Stimulated activated CD4-positive, alpha-beta T cell treated with anti-CD3 and anti-CD28 coated beads, Interleukin-12 subunit alpha, Interleukin-12 subunit beta, amount 100 ng/mL, for 48 hours (primary cell): ENCODE measurements at places on chromosomes 4 and X.

DNA sequence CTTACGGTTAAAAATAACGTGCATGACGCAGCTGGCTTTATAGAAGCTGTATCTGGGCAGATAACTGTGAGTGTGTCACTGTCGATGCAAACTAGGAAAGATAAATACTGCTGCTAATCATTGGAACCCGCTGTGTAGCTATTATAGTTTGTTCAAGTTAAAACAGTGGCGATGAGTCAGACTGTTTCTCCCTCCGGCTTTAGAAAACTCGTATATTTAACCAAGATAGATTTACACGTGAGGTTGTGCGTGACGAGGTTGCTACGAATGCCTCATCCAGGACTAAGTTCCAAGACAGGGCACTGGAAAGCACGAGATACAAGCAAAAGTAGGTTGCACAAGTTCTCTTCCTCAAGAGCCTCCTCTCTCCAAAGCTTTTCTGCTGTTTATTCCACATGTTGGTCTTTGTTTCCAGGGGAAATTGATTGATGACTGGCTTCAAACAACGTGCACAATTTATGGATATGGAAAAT lies 270.7 kb downstream of the FBXW7 start:
- no peak for DNase-seq

DNA sequence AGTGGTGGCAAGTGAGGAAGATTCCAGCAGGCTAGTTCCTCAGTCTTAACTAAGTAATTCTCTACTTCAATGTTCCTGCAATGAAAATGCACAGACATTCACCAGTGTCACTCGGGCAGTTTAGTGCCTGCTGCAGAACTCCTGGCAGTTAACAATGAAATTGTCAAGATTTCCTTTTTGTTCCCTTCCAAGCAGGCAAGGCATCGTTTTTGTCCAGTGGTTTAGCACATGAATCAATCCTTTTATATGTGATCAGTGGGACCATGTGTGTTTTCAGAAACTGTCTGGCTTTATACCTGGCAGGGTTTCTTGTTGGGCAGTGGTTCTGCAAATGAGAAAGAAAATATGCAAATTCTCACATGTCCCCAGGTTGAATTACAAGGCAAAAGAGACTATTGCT lies 122.2 kb downstream of the GBA3 start:
- DNase-seq: no peak

- peak; percentile 10 for DNase-seq
Measured at GRCh38 chr4:102759831-102760644, 730 bp downstream of the MANBA start.

DNA sequence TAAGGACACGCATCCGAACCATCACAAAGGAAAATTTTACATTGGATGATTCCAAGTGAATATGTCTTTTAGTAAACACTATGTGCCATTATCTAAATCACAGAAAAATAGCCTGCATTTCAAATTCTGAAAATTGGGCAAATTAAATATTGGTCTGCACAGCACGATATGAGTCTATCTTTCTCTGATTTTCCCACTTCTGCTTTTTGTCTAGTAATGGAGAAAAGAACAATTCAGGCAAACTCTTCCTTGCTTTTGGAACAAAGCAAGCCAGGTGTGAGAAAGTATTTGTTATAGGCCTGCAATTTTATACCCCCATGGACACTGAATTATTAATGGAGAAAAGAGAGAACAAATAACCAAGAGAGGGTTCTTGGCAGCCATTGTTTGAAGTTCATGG lies 97.8 kb downstream of the ZNF827 start:
- no peak for DNase-seq

DNA sequence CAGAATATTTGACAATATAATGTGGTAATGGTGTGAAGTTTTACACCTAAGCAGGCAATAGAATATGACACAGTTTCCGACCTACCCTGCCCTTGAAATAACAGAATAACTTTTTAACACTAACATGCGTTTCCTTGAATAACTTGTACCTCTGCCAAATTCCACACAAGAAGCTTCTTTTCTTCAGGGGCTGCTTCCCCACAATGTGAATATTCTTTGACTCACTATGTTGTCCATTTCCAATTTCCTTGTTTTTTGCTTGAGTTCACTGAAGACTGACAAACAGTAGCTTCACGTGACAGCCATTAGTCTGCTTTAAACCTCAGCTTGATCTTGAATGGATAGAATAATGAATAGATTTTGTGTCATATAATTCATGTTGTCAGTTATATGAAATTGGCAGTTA lies 14.3 kb downstream of the SHROOM3 start:
- no peak for DNase-seq

DNA sequence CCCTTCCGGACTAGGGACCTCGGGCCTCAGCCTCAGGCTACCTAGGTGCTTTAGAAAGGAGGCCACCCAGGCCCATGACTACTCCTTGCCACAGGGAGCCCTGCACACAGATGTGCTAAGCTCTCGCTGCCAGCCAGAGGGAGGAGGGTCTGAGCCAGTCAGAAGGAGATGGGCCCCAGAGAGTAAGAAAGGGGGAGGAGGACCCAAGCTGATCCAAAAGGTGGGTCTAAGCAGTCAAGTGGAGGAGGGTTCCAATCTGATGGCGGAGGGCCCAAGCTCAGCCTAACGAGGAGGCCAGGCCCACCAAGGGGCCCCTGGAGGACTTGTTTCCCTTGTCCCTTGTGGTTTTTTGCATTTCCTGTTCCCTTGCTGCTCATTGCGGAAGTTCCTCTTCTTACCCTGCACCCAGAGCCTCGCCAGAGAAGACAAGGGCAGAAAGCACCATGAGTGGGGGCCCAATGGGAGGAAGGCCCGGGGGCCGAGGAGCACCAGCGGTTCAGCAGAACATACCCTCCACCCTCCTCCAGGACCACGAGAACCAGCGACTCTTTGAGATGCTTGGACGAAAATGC lies at the start of gene WAS:
Gene WAS, plus strand, starts transcription at position 389 of the 572 bp plus-strand sequence. Its CDS starts 55 bp downstream, at position 444.
- peak; percentile 16 for DNase-seq

DNA sequence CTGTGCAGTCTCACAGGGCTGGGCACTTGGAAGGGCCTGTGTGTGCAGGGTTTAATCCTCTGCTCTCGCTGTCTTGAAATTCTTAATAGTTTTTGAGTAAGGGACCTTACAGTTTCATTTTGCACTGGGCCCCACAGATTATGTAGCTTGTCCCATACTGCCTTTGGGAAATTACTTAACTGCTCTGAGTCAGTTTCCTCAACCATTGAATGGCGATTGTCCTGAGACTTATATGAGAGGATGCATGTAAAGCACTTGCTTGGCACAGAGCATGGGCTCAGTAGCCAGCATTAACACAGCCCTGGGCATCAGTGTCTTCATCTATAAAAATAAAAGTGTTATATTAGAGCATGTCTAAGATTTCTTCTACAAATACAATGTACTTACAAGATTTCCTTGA lies 55.8 kb downstream of the CLCN5 start:
- no peak for DNase-seq

DNA sequence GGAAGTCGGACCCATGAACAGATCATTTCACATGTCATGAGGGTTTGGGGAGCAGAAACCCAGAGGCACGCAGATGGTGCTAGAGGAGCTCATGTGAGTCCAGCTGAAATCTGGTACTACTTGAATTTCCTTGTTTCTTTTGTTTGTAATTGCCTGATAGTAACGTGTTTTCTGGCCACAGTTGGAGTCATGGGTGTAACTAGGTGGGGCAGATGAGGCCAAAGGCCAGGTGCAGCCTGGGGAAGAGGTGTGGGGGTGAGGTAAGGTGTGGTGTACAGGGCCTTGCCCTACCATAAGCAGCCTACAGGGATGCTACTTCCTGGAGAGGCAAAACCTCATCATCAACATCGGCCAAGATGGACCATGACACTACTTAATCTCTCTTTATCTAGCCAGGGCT lies 271.4 kb downstream of the PTTG2 start:
- no peak for DNase-seq

DNA sequence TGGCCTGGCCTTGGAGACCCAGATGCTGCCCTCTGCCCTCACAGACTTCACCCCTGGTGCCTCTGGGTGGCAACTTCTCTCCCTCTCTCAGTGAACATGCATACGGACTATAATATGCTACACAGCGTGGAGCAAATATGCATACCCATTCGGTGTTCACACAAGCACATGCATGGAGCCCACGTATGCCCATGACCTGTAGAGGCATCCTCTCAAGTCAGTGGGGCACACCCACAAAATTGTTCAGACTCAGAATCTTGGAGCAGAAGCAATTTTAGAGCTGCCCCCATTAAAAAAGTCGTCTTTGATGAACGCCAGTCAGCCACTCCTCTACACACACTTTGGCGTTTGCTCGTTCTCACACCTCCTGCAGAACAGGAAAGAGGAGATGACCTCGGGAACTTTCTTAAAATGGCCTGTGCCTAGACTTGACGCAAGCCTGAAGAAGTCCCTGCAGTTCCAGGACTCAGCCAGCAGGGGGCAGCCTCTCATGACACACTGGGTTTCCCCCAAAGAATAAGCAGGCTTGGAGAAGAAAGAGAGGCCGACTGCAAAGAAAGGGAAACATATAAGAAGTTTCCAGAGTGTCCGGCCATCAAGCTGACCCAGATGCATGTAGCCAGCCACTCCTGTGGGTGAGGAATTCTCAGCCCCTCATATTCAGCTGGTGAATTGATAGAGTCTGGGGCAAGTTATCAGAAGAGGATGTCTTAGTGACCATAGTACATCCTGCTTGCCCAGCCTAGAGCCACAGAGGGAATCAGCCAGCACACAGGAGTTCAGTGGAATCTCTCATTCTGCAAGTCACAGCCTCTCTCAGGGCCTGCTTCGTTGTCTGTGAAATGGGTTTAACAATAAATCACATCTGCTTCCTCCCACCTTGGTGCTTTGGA lies 17.3 kb downstream of the APLN start:
- DNase-seq: peak; percentile 38

GRCh38 chrX:40298572-40299479 lies 201.1 kb upstream of the BCOR start:
- no peak for DNase-seq

DNA sequence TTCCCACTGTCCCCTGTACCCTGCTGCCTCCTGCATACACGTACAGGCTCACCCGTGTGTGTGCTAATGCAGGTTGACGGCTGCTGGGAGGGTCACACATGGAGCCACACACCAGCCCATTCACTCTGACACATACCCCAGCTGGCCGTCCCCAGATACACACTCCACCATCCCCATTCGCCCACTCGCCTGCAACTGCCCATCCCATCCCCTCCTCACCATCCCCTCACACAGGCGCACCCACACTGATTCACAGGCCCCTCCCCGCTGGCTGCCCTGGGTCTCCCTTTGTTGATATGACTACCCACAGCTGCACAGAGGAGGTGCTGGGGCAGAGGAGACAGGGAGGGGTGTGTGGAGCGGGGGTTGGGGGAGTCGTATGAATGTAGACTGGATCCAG lies 25.7 kb downstream of the PJA1 start:
- no peak for DNase-seq

DNA sequence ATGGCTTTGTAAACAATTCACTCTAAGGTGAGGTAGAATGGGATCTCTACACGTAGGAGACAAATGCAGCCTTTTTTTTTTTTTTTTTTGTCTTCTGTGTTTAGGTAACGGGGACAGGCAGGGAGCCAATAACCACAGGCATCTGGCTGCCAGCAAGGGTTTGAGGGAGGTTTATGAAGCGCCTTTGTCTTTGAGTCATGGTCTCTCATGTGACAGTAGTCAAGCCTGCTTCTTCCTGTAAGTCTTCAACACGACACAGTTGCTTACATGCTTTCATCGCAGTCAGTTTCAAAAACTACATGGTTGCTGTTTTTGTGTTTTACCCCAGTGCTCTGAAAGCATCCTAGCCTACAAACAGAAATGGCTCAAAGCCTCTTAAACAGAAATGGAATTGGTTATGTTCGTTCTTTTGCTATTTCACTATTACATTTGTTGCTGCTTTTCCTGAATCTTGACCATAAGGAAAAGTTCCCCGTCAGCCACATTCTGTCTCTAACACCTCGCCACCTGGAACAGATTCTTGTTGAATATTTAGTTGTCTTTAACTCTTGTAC lies 127.8 kb upstream of the METTL14 start:
- DNase-seq: no peak

- DNase-seq: no peak
Measured at GRCh38 chr4:188025476-188025875, 29.9 kb downstream of the ZFP42 start.

- no peak for DNase-seq
Measured at GRCh38 chr4:99630857-99631360, 26.7 kb downstream of the C4orf54 start.

DNA sequence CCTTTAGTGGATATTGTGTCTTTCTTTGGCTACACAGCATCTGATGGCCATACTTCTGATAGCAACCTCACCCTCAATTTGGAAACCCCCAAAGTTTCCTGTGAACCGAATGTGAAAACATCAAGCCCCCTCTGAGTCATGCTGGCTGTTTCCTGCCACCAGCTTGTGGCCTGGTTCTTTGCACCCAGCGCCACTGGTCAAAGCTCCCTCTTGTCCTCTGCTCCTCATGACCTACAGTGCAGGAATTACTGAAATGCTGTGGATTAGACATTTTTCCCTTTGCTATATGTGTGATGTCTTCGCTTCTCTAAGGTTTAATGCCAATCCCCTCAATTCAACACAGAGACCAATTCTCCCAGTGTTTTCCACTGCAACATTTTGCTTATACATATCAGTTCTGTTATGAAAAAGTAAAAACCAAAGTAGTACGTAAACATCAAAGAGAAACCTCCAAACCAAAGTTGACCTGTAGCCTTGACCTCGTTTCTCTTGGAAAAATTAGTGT lies 224.0 kb upstream of the TENM3 start:
- no peak for DNase-seq
